ENCODE measurements at places on chromosomes 7 and 10.

DNA sequence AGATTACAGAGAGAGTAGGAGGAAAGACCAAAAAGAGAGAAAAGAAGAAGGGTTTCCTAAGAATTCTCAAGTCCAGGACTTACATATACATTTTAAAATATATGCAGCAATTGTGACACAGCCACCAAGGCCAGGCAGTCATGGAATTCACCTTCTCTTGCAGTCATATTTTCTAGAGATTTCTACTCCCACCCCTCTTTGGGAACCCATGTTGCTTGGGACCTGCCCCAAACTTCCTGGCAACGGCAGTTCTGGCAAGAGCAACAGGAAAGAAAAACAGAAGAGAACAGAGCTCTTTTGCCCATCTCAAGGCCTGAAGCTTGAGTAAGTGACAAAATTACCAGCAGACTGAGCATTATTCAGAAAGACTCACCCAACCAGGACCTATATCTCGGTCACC, 128.3 kb upstream of the ASAH2 start:
- no peak for DNase-seq

DNA sequence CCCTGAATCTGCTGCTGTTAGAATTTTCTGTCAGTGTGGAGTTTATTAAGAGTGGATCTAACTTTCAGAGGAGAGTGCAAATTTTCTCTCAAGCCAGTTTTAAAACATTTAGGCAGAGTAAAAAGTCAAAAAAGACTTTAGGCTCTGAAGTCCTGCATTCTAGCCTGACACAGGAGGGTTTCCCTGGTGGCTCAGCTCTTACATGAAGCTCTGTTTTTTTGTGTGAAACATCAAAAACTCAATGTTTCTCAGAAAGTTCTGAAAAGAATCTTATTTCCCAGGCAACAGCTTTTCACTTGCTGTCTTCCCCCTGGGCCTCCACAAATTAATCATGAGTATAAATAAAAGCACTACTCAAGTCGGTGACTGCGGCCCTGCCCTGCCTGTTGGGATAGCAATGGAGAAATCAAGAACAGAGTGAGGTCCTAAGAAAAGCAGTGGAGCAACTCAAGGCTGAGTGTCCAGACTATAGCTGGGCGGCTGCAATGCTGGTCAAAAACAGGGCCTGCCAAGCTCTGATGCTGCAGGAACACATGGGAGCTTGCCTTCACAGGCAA, 22.3 kb upstream of the WDR11 start:
- DNase-seq = no peak

GRCh38 chr10:108789919-108790318, 1133.4 kb downstream of the XPNPEP1 start:
- DNase-seq = no peak

GRCh38 chr10:112622786-112623185, 175.8 kb downstream of the VTI1A start:
- no peak for DNase-seq

GRCh38 chr7:450741-451140, 68.9 kb downstream of the PDGFA start:
- DNase-seq = no peak

- no peak for DNase-seq
Observed at GRCh38 chr7:15239801-15240200, 322.0 kb downstream of the AGMO start.

- no peak for DNase-seq
Observed at GRCh38 chr7:137987968-137988367, 13.9 kb downstream of the CREB3L2 start.

DNA sequence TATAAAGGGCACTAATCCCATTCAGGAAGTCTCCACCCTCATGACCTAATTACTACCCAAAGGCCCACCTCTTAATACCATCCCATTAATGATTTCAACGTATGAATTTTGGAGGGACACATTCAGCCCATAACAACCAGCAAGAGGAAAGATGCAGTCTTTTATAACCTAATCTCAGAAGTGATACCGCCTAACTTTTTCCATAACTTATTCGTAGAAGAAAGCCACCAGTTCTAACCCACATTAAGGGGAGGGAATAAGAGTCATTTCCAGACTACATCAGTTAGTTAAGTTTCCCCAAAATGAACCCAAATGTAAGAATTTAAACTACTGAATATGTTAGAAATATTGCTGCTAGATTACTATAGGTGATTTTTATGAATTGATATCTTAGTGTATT, 32.1 kb upstream of the LHFPL3 start:
- DNase-seq = no peak

GRCh38 chr10:81019029-81019890, 481.6 kb downstream of the SH2D4B start:
- DNase-seq = no peak

GRCh38 chr10:36118314-36118713, 476.2 kb upstream of the FZD8 start:
- DNase-seq = no peak

- no peak for DNase-seq
Observed at GRCh38 chr7:139321071-139321745, 19.9 kb upstream of the FMC1 start.

Data from colonic mucosa (tissue), 4 donors.